ENCODE measurements at places on chromosomes 2 and 18. TPM values are rescaled to one million over a fixed set of nuclear protein-coding genes. Genes with fewer than 3 reads are reported as not detected.
A peak's percentile ranks its signal among the peaks of the same experiment; 100 is the strongest.

DNA sequence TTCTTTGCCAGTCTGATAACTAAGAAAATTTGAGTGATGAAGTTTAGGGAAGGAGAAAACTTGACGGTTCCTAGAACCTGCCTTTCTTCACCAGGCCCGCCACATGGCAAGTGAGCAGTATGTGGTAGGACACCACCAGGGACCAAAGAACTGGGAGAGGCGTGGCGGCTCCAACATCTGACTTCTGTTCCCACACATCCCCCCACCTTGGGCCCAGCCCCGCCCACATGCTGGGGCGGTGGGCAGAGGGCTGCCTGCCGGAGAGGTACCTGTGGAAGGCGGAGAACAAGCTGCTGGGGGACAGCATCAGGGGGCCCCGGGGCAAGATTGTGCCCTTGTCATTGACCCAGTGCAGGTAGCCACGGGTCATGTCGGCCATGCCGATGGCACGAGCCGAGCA lies 75.0 kb downstream of the EMILIN2 start:
- DNase-seq: peak; percentile 41

Gene GLI2
- polyA plus RNA-seq: 18.4 TPM

GRCh38 chr2:160270571-160271113 lies 70.6 kb upstream of the ITGB6 start:
- DNase-seq: peak; percentile 47

DNA sequence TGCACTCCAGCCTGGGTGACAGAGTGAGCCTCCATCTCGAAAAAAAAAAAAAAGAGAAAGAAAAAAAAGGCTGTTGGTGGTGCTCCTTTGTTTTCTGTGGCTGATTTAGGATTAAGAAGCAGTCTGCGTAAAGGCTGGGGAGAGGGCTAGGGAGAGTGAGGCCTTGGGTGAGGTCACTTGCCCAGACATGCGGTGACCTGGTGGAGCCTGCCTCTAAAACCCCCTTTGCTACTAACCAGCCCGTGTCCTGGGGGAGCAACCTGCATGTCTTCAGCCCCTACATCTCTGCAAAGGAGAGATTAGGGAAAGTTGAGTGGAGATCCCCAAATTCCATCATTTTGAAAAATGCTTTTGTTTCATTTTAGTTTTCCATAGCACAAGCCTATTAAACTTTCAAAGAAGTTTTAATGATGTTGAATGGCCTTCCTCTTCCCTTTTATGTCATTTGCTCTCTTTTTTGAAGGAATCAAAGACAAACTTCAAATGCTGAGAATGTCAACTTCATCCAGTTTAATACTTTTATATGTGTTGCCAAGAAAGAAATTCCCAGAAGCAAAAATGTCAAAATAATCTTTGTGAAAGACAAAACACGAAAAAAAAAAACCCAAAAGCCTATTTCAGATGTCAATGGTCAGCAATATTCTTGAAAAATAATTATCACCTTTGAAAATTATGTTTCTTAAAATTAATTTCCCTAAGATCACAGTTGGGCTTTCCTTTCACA lies 38.9 kb upstream of the RALBP1 start:
- no peak for DNase-seq

GRCh38 chr2:137939026-137939425 lies 25.2 kb upstream of the HNMT start:
- DNase-seq: no peak

GRCh38 chr2:172617115-172617514 lies 61.2 kb downstream of the PDK1 start:
- DNase-seq: no peak

- DNase-seq: no peak
Observed at GRCh38 chr2:160373666-160374065, 119.9 kb downstream of the RBMS1 start.

- no peak for DNase-seq
Observed at GRCh38 chr2:69279211-69279610, 107.8 kb downstream of the GFPT1 start.

GRCh38 chr2:213238753-213239495 lies 45.3 kb upstream of the SPAG16 start:
- no peak for DNase-seq

GRCh38 chr2:32402091-32402490 lies 45.3 kb downstream of the BIRC6 start:
- DNase-seq: no peak

DNA sequence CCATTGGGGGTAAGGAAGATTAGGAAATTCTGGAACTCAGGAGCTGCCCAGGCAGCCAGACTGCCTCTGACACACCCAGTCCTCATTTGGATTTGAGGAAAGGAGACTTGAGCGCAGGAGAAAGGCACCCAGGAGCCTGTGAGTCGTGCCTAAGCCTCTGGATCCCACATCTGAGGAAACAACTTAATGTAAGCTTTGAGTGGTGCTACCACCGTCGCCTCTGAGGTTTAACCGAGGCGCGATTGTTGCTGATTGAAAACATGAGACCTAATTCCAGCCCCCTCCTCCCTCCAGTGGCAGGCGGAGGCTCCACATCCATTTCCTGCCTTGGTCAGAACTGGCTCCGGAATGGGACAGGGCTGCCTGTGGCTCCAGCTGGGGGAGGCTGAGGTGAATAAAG lies 176.7 kb upstream of the PKDCC start:
- peak; percentile 59 for DNase-seq

DNA sequence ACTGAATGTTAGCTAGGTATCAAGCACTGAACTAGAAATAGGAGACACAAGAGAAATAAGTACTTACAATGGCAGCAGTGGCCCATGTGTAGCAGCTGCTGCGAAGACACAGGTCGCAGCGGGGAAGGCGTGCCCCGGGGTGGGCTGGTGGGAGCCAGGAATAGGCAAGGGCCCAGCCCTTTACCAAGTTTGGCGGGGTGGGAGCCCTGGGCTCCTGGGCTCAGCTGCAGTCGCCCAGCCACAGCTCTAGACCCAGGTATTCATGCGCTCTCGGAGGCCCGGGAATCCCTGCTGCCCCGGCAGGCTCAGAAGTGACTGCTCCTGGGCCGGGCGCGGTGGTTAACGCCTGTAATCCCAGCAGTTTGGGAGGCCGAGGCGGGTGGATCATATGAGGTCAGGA lies 1287.3 kb downstream of the CNTNAP5 start:
- DNase-seq: no peak

- no peak for DNase-seq
Observed at GRCh38 chr2:152465541-152465940, 130.6 kb downstream of the FMNL2 start.

Gene FSHR
- polyA plus RNA-seq: not detected

DNA sequence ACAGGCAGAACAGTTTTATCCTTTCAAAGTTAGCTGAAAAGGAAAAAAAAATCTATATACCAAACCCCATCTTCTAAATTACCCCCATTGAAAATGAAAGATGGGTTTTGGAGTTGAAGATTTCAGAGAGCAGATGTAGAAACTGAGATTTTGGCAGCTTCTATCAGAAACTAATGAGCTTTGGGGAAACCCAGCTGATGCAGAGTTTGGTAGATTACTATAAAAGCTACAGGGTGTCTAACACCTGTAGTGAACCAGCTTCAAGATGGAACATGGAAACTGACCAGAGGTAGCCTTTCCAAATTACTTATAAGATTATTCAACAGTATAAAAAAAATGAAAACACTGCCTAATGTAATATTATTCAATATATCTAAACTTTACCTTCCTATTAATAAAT lies 583.1 kb downstream of the XIRP2 start:
- DNase-seq: no peak

GRCh38 chr18:68837665-68838451 lies 40.0 kb downstream of the CCDC102B start:
- no peak for DNase-seq

- DNase-seq: no peak
Observed at GRCh38 chr2:47243596-47244323, 88.7 kb upstream of the STPG4 start.

Gene TRIM43
- polyA plus RNA-seq: not detected

Gene LHCGR
- polyA plus RNA-seq: 0.19 TPM

GRCh38 chr2:111117598-111118480 lies 2.9 kb upstream of the BCL2L11 start:
- no peak for DNase-seq

Gene ASB18
- polyA plus RNA-seq: not detected

DNA sequence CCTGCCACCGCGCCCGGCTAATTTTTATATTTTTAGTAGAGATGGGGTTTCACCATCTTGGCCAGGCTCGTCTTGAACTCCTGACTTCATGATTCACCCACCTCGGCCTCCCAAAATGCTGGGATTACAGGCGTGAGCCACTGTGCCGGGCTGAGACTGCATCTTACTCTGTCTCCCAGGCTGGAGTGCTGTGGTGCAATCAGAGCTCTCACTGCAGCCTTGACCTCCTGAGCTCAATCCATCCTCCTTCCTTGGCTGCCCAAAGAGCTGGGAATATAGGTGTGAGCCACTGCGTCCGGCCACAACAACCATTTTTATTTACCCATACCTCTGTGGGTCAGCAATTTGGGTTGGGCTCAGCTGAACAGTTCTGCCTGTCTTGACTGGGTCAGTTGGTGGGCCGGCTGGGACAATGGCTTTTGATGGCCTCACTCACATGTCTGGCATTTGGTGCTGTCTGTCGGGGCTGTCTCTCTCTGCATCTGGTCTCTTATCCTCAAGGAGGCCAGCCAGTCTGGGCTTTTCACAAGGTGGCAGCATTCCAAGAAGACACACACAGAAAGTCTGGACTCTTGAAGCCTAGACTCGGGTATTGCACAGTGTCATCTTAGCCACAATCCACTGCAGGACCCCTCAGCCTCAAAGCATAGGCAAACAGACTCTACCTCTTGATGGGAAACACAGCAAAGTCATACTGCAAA lies 116.8 kb upstream of the GATA6 start:
- DNase-seq: no peak

DNA sequence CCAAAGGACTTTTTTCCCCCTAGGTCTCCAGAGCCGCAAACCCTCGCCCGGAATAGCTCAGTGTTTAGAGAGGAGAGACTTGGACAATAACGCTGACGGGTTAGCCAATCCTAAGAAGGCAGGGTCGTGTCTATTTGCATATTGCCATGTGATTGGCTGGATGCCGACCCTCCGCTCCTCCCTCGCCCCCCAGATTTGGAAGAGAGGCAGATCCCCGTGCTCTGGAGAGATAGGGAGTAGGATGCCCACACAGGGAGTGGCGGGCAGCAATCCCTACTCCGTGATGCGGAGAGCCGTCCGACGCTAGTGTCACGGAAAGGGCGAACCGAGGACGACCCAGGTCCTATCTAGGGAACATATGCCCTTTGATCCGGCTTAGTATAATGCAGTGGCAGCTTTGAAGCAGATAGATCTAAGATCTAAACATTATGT lies 1.4 kb downstream of the WNT6 start:
- peak; percentile 80 for DNase-seq

Gene SLC19A3
- 8.4 TPM for polyA plus RNA-seq

DNA sequence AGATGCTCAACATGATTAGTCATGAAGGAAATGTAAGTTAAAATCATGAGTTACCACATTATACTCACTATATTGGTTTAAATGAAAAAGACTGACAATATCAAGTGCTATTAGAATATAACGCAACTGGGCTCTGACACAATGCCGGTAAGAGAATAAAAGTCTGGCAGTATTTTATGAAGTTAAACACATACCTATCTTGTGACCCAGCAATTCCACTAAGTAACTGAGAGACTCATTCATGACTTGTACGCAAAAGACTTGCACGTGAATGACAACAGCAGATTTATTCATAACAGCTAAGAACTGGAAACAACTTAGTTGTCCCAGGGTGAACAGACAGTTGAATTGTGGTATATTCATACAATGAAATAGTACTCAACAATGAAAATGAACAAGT lies 342.1 kb downstream of the SLC4A3 start:
- no peak for DNase-seq

- DNase-seq: no peak
Observed at GRCh38 chr18:13543144-13543543, 183.2 kb downstream of the FAM210A start.

- no peak for DNase-seq
Observed at GRCh38 chr2:53234548-53234903, 533.1 kb upstream of the CHAC2 start.

Gene WDSUB1
- polyA plus RNA-seq: 5.5 TPM

- no peak for DNase-seq
Observed at GRCh38 chr2:102114290-102114721, 28.2 kb upstream of the IL1R1 start.

DNA sequence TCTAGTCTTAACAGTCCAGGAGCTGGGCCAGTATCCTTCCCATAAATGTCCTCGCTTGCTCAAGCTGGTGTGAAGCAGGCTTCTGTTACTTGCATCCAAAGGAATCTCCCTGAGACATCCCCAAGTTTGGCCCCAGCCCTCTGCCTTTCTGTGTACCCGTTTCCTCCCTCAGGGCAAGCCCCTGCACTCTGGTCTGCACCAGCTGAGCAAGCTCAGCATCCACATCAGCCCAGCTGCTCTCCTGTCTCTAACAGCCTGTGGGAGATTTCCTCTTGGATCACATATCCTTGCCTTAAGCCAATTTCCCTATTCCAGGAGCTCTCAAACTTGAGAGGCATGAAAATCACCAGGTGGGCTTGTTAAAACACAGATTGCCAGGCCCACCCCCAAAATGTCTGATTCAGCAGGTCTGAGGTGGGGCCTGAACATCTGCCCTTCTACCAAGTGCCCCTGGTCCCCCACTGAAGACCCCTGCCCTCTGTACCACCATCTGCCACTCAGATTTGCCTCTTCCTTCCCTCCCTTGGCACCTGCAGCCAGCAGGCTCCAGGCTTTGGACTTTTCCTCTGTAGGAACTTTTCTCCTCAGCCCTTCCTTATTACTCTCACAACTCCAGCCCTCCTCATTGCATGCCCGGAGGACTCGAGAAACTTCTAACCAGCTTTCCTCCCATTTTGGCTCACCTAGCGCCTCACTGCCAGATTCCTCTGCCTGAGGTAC lies 32.1 kb downstream of the REEP1 start:
- no peak for DNase-seq

- DNase-seq: no peak
Observed at GRCh38 chr2:232643147-232643425, 9.7 kb downstream of the EFHD1 start.

DNA sequence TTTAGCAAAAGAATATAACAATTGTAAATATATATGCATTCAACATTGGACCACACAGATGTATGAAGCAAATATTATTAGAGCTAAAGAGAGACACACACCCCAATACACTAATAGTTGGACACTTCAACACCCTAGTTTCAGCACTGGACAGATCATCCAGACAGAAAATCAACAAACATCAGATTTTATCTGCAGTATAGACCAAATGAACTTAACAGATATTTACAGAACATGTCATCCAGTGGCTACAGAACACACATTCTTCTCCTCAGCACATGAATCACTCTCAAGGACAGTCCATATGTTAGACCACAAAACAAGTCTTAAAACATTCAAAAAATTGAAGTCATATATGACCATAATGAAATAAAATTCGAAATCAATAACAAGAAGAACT lies 22.1 kb upstream of the EVA1A start:
- DNase-seq: no peak

DNA sequence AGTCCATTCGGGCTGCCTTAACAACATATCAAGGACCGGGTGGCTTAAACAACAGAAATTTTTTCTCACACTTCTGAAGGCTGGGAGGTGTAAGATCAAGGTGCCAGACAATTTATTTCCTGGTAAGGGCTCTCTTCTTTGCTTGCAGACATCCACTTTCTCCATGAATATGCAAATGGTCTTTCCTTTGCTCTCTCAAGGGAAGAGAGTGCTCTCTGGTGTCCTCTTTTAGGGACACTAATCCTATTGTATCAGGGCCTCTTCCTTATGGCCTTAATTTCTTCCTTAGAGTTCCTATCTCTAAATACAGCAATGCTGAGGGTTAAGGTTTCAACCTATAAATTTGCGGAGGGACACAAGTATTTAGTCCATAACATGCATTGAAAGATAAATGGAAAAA lies 770.8 kb downstream of the DSC3 start:
- DNase-seq: no peak

All from H1 (cell line).